Occipital lobe (tissue), 3 donors: ENCODE measurements at places on chromosomes 12 and 14. TPM values are rescaled to one million over a fixed set of nuclear protein-coding genes. Genes with fewer than 3 reads are reported as not detected.

Gene SSTR1
- 14.8 TPM for total RNA-seq

Gene KIF5A
- 50.2 TPM for total RNA-seq

Gene DPPA3
- total RNA-seq = not detected

Gene PHLDA1
- 24.8 TPM for total RNA-seq

Gene TAS2R9
- 1.2 TPM for total RNA-seq

Gene CD27
- total RNA-seq = 0.94 TPM

Gene PRPF40B
- total RNA-seq = 15.0 TPM

Gene PRH1
- 95.9 TPM for total RNA-seq

Gene PLEKHH1
- 5.5 TPM for total RNA-seq

Gene EMP1
- total RNA-seq = 6.6 TPM

Gene OLR1
- total RNA-seq = 7.3 TPM

DNA sequence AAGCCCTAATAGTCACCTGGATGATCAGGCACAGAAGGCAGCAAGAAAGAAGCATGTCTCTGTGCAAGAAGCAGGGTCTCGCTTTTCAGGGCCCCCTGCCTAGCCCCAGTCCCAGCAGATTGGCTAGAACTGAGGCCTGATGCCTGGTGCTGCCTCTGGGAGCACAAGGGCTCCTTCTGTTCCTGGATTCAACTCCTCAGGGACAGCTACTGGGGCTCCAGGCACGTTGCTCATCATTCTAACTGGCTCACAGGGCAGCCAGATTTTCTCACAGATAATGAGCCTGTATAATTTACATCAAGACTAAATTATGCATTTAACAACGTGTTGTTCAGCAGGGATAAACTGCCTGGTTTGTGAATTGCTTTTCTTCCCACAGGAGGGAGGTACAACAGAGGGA, 106.5 kb upstream of the PLXNC1 start:
- no peak for DNase-seq

- DNase-seq = peak; percentile 35
These were observed 66.2 kb upstream of the PTGR2 start for GRCh38 chr14:73785336-73785833.

DNA sequence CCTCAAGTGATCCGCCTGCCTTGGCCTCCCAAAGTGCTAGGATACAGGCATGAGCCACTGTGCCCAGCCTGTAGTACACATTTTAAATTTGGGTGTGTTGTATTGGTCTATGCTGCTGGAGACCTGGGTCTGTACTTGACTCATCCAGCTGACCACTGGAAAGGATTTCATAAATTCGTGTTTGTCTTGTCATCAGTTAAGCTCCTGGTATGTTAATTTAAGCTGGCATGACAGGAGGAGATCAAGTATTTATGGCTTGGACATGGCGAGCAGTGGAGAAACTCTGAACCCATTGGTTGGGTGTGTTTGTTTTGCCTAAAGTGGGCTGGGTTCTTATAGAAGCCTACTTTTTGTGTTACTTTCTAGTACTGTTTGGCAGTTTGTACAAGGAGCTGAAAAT, 24.2 kb downstream of the YY1 start:
- no peak for DNase-seq

DNA sequence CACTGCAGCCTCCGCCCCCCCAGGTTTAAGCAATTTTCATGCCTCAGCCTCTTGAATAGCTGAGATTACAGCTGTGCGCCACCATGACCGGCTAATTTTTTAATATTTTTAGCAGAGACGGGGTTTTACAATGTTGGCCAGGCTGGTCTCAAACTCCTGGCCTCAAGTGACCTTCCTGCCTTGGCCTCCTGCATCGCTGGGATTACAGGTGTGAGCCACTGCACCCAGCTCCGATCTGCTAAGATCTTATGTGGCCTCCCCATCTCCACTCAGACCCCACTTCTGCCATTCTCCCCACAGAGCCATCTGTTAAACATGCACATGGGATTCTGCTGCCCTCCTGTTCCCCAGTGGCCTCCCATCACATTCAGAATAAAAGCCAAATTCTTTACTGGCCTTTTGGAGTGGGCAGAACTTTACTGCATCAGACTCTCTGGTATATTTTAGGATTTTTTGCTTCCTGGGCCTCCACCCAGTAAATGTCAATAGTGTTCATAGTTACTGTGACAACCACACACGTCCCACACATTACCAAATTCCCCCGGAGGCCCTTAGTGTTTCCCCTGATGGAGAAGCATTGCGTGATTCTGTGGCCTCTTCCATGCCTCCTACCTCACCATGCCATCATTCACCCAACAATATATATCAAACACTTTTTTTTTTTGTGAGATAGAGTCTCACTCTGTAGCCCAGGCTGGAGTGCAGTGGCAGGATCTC, 96.3 kb downstream of the PTPN11 start:
- DNase-seq = no peak

GRCh38 chr14:56738020-56738419, 72.3 kb downstream of the OTX2 start:
- DNase-seq = no peak

DNA sequence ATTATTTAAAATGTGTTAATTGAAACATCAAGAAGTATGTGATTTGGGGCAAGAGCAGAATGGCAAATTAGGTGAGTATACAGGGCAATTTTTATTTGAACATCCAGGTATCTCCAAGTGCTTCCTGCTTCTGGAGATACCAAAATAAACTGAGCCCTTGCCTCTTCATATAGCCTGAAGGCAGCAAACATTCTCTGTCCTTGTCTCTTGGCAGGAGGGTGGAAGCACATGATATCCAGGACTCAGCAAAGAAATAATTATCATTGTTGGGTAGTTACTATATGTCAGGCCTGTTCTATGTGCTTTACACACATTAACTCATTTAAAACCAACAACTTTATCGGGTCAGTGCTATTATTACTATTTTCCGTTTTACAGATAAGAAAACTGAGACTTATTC, 12.5 kb downstream of the LIN7A start:
- DNase-seq = no peak

DNA sequence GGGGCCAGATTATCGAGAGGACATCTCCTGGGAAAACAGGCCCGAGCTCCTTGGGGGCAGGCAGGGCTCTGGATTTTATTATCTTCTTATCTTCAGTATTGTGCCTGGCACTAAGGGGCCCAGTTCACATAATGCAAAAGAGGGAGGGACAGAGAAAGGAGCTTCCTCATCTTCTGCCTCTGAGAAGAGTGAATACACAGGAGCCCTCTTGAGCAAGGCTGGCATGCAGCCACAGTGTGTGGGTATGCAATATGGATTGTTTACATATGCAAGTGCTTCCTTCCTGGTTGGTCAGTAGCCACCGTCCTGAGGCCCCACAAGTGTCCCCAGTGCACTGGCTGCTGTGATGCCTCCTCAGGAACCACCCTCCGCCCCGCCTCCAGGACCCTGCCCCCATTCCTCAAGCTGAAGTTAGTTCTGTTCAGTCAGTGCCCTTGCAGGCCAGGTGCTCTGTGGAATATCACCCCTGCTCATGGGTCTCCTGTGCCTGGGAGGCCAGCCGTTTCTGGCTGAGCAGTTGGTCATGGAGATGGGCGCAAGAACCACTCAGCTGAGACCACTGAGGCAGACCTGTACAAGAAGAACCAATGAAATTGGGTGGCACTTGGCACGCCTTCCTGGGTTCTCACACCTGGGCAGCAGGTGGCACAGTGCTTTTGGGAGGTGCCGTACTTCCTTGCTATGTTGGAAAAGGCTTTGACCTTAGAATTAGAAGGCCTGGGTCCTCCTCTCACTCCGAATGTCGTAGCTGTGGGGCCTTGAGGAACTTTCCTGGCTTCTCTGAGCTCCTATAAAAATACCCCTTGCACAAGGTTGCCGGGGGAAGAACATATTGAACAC, 35.1 kb upstream of the ACTN1 start:
- DNase-seq = no peak

- no peak for DNase-seq
These were observed 187.7 kb downstream of the GALC start for GRCh38 chr14:87805315-87805723.

- no peak for DNase-seq
These were observed 18.9 kb downstream of the PITPNM2 start for GRCh38 chr12:123131879-123132402.

GRCh38 chr12:93502802-93503623, 35.7 kb downstream of the MRPL42 start:
- no peak for DNase-seq

DNA sequence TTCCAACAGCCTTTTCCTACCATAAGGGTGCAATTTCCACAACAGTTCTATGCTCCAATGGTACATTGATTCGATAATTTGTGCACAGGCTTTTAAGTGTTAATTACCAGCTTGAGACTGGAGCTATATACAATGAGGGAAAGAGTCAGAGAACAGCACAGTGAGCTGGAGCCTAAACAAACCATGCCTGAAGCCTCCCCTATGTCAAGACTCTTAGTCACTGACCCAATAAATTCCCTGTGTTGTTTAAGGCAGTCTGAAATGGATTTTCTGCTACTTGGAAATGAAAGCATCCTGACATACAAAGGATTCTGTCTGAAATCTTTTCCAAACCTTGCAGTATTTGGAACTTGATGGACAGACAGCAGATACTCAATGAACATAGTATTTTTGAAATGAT, 149.0 kb downstream of the EFCAB11 start:
- DNase-seq = no peak

DNA sequence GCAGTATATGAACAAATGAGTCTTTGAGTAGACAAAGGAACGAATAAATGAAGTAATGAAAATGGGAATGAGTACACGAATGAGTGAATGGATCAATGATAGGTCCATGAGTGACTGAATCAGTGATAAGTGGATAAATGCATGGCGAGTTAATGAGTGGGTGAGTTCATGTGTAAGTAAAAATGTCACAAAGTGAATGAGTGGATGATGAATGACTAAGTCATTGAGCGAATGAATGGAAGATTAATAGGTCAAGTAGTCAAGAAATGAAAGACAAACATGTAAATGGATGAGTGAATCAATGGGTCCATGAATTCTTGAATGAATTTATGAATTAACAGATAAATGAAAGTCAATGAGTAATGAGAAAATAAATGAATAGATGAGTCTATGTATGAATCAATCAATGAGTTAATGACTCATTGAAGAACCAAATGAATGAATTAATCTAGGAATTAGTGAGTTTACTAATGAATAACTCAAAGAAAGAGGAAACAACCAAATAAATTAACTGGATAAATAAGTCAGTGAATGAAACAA, 97.3 kb upstream of the RTL1 start:
- no peak for DNase-seq

GRCh38 chr12:76764856-76765255, 941 bp downstream of the ZDHHC17 start:
- DNase-seq = no peak

- DNase-seq = no peak
These were observed 75.2 kb upstream of the PLEKHG3 start for GRCh38 chr14:64628940-64629408.

DNA sequence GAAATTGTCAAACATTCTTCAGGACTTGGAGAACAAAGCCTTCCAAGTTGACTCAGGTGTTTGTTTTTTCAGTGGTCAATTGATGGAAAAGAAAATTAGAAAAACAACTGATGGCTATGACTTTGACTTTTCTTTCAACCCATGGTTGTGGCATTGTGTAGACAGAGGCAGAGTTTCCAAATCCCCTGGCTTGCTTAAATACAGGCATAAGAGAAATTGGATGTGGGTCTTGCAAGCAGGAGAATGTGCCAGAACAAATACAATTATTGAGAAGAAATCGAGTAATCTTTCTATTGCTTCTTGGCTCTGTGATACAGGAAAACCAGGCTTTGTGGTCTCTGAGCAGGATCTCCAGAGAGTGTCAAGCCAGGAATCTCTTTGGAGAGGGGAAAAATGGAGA, 40.9 kb upstream of the FRMD6 start:
- no peak for DNase-seq

GRCh38 chr12:46933947-46934346, 108.2 kb upstream of the SLC38A4 start:
- DNase-seq = no peak

GRCh38 chr12:54879150-54879549, 24.8 kb downstream of the MUCL1 start:
- no peak for DNase-seq

- no peak for DNase-seq
These were observed 216.7 kb downstream of the GRIN2B start for GRCh38 chr12:13764748-13765147.

- DNase-seq = no peak
These were observed 25.9 kb upstream of the DHRS2 start for GRCh38 chr14:23610090-23610814.

GRCh38 chr12:67929384-67929772, 59.9 kb upstream of the IFNG-AS1 start:
- DNase-seq = no peak

- no peak for DNase-seq
These were observed 27.5 kb upstream of the CDKN3 start for GRCh38 chr14:54369343-54369742.

GRCh38 chr12:26090836-26091510, 33.9 kb downstream of the BHLHE41 start:
- DNase-seq = no peak
